ENCODE measurements at places on chromosomes 1 and 21.

DNA sequence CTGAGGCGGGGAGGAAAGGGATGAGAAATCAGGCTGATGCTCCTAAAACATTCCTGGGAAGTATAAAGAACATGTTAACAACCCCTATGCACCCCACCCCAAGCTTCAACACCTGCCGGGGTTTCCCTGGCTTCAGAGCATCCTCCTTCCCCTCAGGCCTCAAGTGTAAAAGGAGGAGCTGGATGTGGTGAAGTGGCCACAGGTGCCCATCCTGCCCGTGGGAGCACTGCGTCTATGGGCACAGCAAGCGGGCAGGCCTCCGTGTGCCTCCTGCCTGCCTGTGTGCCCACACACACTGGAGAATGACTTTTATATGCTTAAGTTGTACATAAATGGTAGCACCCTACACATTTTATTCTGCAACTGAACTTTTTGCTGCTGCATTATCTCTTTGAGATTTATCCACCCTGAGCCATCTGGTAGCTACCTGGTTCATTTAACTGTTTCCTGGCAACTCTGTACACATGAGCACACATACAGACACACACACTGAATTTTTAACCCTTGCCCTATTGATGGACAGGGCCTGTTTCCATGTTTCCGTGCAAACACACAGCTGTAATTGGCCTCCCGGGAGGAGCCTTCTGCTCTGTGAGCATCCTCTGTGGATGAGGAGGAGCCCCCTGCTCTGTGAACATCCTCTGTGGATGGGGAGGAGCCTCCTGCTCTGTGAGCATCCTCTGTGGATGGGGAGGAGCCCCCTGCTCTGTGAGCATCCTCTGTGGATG, 13.4 kb upstream of the FTCD start:
- peak; percentile 1 for DNase-seq

- no peak for DNase-seq
Observed at GRCh38 chr1:117387060-117387633, 19.9 kb downstream of the MAN1A2 start.

DNA sequence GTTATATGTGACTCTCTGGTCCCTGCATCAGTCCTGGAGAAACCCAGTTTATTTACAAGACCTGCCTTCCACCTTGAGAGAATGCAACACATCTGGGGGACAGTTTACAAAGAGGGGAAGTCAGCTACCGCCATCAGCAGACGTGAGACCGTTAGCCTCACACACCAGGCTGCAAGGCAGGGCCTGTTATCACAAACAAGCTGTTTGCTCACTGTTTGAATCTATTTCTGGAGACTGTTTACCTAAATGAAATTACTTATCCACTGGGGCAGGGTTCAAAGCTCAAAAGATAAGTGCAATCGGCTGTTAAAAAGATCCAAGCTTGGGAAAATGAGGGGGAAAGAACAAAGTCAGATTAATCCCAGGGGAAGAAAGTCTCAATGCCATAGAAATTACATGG, 134.4 kb downstream of the ZNF281 start:
- DNase-seq, result no peak

GRCh38 chr1:38685388-38685787, 174.2 kb downstream of the RRAGC start:
- no peak for DNase-seq

- peak; percentile 77 for DNase-seq
Observed at GRCh38 chr1:109792056-109792831, 28.5 kb upstream of the EPS8L3 start.

- DNase-seq, result no peak
Observed at GRCh38 chr1:22490309-22490708, 38.7 kb downstream of the ZBTB40 start.

DNA sequence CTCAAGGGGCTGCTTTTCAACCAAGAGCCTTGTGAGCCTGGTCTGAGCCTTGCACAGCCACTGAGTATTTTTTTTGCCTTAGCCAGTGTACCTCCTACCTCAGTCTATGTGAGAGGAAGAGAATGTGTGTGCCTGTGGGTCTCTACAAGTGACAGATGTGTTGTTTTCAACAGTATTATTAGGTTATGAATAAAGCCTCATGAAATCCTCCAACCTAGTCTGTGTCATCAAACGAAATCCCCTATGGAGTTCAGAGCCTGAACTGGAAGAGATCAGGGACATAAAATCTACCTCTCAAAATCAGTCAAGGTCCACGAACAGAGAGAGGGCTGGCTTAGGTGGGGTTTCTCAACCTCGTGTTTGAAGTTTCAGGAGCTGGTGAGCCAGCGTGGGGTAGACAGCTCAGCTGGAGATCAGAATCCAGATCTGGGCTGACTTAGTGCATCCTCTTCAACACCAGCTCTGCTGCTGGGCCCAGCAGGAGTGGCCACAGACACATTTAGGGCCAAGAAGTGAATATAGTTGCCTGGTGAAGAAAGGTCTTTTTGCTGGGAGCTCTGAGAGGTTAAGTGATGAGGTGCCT, 8.2 kb downstream of the XKR8 start:
- DNase-seq, result no peak

DNA sequence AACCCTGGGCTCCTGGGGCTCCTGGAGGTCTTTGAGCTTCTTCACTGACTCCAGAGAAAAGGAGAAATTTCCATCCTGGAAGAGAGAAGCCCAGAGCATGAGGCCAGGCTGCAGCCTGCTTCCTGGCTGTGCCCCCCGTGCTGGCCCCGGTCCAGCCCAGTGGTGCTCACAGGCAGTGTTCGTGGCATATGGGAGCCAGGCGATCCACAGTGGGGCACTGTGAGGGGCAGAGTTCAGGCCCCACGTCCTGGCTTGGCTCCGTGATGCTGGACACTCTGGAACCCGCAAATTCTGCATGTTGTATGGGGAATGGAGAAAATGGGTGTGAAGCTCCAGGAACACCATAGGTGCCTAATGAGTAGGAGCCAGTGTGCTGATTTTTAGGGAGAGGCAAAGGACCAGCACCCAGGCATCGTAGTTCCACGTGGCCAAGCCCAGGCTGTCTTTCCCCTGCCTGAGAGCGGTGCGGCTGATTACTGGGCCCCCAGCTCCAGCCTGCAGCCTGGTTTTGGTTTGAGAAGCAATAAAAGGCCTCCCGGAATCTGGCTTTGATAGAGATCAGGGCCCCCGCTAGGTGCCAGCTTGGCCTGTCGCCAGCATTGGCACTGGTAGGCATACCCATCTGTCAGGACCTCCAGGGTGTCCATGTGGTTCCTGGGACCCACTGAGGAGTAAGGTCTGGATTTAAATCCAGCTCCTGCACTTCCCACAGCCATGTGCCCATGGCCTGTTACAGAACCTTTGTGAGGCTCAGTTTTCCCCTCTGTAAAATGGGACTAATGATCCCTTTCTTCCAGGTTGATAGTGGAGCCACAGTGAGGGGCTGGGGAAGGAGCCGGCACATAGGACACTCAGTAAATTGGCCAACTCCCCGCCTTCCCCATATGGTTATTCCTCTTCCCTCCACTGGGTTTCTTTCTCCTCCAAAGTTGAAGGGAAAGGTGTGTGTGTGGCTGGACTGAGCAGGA, 725 bp downstream of the GUCA2A start:
- DNase-seq, result no peak

GRCh38 chr21:34952701-34953100, 96.4 kb downstream of the RUNX1 start:
- DNase-seq, result no peak

DNA sequence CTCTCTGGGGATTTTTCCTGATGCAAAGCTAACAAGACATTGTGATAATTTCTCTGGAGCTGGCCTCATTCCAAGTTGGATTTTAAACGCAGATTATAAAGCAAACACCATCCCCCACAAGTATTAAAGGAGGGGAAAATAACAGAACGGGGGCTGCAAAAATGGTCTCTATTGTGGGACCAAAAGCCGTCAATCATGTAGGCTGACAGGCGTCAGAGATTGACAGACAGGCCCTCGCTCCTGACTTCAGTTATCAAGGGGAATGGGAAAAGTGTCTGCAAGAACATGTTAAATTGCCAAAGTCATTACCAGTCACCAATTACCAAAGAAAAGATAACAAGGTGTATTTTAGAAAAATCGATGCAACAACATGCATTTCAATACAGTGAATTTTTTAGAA, 307.4 kb upstream of the POU3F1 start:
- DNase-seq, result no peak

DNA sequence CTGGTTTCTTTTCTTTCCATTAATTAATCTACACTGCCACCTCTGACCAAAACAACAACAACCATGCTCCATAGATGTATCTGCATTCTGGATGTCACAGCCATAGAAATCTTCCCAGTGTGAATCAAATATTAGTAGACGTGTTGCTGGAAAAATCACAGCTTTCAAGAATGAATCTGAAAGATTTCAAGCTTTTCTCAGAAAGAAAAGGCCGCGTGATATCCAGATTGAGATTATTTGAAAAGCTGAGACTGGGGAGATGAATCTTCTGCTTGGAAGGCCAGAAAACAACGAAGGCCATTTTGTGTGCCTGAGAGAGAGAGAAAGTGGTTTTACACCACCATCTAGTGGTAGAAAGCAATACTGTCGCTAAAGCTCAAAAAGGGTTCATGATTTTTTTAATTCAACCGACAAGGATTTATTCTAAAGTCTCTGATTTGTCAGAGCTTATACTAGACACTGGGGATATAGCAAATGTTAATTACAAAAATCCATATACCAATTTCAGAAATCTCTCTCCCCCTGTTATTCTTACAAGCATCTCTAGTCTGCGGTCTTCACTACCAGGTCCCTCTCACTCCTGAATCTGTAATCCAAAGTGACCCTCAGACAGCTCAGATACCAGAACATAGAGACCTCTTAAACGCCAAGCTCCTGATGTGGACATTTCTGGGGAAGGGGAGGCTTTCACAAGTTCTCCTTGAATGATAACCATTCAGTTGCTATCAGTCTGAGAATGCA, 87.5 kb upstream of the SGIP1 start:
- DNase-seq, result no peak

DNA sequence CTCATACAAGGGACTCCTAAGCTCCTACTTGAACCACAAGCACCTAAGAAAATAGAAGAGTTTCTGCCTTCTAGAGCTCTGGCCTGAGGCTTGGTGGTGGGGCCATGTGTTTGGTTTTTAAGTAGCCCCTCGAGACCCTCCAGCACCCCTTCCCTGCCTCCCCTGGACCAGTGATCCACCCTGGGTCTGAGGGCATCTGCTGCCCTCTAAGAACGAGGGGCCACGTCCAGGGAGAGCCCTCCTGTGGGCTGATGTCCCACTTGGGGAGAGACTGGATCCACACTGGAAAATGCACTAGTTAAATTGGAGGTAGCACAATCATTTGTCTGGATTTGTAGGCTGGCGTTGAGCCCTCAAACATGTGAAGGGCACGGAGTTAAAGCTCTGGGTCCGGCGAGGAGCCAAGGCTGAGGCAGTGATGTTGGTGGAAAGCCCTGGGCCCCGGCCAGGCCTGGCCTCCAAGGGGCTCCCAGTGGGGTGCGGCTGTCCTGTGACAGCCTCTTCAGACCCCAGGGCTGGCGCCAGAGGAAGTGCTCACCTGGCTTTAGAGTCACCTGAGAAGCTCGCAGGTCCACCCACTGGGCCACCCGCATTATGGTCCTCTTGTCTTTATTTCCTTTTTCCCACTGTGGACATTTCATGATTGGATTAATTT, 65.2 kb downstream of the SLC37A1 start:
- DNase-seq, result peak; percentile 56

- no peak for DNase-seq
Observed at GRCh38 chr1:92848201-92848600, 16.4 kb downstream of the RPL5 start.

DNA sequence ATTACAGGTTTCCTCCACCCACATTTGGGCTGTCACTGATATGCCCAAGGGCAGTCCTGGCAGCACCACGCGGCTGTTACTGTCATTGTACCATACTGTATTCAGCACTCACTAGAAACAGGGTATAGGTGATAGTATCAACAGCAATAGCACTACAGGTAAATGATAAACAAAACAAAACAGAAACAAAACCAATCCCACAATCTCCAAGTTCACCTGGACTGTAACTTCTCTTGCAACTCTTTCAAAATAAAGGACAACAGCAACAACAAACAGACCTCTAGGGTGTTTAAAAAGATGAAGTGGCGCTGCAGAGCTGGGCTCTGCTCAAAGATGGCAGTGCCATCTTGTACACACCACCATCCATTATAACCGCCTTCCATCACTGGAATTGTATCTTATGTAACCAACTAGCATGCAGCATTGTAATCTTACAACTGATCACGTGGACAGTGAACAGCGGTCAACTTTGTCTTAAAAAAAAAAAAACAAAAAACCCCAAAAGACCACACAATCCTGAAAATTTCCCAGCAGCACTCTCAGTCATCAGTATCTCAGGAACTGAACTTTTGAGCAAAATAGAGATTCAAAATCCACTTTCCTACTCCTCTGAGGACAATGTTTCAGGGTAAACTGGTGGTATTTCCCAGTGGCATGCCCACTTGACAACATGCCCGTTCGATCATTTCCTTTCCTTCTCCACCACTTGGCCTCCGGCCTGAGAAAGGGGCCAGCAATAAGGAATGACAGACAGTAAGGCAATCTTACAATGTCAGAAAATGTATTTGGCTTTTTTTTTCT, 3.8 kb downstream of the IRF2BP2 start:
- peak; percentile 62 for DNase-seq

- DNase-seq, result no peak
Observed at GRCh38 chr21:35529171-35529863, 480.2 kb upstream of the RUNX1 start.

DNA sequence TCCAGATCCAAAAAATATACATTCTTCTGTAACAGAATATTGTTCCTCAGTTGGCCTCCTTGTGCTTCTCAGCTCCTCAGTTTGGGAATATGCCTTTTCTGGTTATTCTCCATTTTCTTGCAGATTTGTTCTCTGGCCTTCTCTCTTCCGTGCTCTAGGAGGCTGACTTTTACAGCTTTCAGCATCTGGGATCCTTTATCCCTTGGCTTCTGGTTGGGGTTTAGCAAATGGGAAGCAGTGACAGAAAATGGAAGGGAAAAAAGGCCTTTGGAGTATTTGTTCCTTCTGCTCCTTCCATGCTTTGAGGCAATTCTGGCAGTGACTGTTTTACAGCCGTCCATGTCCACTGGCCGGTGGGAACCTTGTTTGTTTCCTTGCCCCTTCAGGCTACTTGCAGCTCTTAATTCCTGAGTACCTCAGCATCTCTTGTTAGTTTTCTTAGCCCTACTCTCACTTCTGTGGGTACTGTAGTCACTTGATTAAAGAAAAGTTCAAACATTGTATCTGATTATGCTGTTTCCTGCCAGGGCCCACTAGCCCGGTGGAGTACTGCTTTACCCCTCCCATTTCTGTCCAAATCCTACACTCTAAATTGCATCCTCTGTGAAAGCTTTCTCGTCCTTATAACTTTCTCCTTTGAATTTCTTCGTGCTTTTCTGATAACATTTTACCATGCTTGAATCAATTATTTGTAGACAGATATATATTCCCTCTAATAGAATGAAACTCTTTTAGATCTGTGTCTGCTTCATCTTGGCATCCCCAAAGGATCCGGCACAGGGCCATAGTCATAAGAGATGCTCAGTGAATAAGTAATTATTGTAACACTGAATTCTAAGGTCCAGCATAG, 118.2 kb downstream of the OSBPL9 start:
- no peak for DNase-seq

DNA sequence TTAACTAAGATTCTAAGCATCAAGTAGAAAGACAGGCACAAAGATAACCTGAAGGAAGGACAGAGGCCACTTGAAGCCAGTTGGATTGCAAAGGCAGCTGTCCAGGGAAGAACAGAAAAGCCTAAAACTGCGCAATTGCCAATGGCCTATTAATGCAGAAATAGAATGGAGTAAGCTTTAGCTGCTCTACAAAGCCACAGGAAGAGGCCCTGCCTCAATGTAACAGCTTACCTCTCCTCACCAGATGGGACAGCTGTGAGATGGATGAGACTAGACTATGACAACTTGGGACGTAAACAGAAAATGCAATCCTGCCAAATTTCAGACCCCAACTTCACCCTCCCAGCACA, 176.5 kb downstream of the EIF4G3 start:
- no peak for DNase-seq

- DNase-seq, result peak; percentile 50
Observed at GRCh38 chr1:117017648-117018047, 16.1 kb downstream of the CD101 start.
